ENCODE measurements at places on chromosomes 2 and 18.

GRCh38 chr18:58965291-58966004 is 100.8 kb downstream of the ZNF532 start:
- DNase-seq, result no peak

- DNase-seq, result no peak
Observed at GRCh38 chr2:191545361-191545760, 132.6 kb upstream of the NABP1 start.

DNA sequence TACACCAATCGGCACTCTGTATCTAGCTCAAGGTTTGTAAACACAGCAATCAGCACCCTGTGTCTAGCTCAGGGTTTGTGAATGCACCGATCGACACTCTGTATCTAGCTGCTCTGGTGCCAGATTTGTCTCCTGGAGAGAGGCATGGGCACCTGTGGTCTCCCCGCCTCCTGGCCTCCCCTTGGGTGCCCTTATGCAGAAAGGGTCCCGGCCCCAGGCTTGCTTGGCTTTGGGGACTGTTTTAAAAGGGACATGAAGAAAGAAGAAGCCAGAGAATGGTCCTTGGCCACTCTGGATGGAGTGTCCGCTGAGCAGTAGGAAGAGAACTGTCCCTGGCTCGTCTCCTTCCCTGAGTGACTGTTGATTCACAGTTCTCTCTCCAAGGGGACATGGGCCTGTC is 11.5 kb upstream of the ALPP start:
- DNase-seq, result no peak

GRCh38 chr18:46297124-46297523 is 192.9 kb downstream of the HAUS1 start:
- DNase-seq, result no peak

- peak; percentile 66 for DNase-seq
Observed at GRCh38 chr2:233267516-233268245, 16.2 kb downstream of the ATG16L1 start.

- no peak for DNase-seq
Observed at GRCh38 chr18:37508207-37508606, 57.4 kb downstream of the CELF4 start.

DNA sequence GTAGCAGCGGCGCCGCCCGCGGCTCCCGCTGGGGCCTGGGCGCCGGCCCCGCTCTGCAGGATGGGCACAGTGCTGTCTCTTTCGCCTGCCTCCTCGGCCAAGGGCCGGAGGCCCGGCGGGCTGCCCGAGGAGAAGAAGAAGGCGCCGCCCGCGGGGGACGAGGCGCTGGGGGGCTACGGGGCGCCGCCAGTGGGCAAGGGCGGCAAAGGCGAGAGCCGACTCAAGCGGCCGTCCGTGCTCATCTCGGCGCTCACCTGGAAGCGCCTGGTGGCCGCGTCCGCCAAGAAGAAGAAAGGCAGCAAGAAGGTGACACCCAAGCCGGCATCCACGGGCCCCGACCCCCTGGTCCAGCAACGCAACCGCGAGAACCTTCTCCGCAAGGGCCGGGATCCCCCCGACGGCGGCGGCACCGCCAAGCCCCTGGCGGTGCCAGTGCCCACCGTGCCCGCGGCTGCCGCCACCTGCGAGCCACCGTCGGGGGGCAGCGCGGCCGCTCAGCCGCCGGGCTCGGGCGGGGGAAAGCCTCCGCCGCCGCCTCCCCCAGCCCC is 369 bp downstream of the CDK5R2 start:
- DNase-seq, result no peak

- no peak for DNase-seq
Observed at GRCh38 chr2:1688859-1689258, 55.5 kb downstream of the PXDN start.

Data from stimulated activated CD8-positive, alpha-beta memory T cell treated with anti-CD3 and anti-CD28 coated beads, Interleukin-7, amount 100 ng/mL, for 4 hours (primary cell).